ENCODE measurements at places on chromosomes 11 and 22.
A peak's percentile ranks its signal among the peaks of the same experiment; 100 is the strongest.

- no peak for DNase-seq
Observed at GRCh38 chr11:21069909-21070308, 400.5 kb downstream of the NELL1 start.

DNA sequence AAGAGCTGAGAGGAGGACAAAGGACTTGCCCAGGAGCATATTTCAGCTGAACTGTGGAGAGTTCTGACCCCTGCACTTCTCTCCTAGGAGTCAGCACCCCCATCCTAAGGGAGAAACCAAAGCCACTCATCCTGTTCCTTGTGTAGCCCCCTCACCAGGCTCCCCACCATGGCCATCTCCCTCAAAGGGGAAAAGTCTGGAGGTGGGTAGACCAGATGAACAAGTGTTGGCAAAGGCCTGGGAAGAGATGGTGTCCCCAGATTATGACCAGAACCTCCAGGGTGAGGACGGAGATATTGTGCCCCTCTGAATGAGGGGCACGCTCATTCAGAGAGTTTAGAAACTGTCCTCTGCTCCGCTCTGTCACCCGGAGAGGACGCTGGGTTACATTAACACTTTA lies 880.0 kb downstream of the BRD1 start:
- DNase-seq = no peak

- DNase-seq = no peak
Observed at GRCh38 chr11:110774138-110775014, 62.1 kb upstream of the ARHGAP20 start.

DNA sequence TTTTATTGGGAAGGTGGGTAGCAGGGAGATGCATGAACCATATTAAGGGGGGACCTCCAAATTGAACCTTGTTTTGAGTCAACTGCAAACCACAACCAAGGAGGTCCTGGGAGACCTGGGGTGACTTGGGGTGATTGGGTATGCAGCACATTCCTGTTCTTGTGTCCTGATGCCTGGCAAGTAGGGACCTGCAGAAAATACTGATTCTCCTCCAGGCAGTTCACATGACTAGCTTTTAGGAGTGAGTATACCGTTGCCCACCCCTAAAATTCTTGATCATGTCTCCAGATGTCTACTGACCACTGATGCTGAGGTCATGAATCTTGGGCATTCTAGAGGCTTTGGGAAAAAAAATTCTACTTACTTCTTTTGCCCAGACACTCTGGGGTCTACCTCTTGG lies 6.3 kb downstream of the EHF start:
- DNase-seq = no peak

DNA sequence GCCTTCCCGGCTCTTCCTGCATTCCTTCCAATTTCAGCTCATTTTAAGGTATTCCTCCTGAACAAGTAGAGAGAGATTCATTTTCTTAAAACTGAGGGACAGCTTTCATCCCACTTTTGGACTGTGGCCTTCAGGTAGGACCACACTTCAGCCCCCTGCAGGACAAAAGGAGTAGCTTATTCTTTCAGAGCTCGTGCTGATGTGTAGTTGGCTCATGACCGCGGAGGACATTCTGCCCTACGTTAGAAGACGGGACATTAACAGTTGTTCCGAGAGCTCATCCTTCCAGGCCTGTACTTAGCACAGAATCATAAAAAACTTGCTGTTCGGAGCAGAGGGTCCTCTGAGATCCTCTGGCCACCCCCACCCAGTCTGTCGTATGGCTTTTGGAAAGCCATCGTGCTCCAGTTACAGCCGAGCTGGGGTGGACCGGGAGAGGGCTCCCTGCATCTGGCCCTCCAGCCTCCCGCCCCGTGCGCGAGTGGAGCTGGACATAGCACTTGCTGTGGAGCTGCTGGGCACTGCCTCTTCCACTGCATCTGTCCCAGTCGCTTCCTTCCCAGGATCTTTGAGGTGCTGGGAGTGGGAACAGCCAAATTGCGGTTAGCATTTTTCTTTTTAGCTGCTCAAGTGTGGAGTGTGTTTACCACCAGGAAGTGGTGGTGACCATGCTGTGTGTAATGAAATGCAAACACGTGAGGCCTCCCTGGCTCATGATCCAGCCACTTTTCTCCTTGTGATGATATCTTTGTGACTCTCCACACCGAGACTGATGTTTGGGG lies 250.3 kb downstream of the TBC1D22A start:
- peak; percentile 17 for DNase-seq

DNA sequence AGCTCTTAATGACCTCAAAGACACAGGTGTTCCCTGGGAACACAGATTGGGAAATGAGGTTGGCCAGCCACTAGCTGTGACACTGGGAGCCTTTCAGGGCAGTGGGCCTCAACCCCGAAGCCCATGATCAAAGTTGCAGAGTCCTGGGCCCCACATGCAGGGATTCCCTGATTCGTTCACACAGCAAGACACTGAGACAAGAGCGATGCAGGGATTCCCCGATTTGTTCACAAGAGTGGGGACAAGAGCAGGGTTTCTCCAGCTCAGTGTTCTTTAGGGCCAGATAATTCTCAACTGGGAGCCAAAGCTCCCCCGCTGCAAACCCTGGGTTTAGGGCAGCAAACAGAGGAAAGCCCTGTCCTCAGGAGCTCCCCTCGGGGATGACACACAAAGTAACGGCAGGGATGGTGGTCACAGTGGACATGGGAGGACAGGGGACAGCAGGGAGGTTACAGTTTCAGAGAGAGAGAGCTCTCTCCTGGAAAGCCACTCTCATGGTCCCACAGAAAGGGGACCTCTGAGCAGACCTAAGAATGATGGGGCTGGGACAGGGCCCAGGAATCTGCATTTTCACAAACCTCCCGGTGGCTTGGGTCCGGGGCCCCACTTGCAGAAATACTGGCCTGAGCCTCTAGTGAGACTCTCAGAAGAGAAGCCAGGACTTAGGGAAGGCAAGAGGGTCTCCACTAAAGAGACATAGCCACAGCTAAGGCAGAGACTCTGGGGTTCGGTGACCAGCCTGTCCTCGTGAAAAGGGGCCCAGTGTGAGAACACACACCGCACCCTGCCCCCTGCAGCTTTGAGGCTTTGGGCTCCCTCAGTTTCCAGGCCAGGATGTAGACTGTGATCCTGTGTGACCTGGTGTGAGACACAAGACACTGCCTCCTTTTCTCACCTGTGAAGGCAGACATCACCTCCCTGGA lies 7.4 kb upstream of the GNAZ start:
- peak; percentile 22 for DNase-seq

DNA sequence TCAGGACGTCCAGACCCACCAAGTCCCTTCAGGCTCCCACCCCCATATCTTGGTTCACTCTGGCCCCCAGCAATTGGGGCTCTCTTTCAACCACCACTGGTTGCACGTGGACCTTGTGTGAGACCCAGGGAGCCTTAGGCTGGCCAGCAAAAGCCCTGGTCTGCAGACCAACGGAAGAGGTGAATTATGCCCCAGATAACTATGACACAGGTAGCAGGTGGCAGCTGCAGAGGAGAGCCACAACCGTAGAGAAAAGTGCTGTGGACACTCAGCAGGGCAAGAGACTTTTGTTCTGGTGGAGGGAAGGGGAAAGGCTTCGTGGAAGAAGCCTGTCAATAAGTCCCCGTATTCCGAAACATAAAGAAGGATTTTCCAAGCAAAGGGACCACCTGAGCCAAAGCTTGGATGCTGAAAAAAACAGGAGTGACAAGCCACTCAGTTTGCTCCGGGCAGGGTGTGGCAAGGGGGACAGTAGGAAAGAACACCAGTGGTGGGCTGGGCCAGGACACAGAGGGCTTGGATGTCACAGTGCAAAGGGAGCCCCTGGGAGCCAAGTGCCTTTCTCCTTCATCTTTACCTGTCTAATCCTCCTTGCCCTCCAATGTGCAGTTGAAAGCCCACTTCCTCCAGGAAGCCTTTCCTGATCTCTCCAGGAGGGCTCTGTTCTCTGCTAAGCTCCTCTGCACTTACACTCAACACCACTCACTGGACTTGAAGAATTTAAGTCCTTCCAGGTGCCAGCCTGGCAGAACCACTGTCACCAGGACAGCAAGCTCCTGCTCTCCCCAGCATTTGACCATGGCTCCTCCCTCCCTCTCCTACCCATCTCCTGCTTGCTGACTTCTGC lies 264.7 kb downstream of the BUD13 start:
- no peak for DNase-seq

Measured in activated T-cell treated with anti-CD3 and anti-CD28 coated beads, Interleukin-2, amount 50 U/mL, for 24 hours (primary cell).